Kidney tubule cell (primary cell): ENCODE measurements at places on chromosomes 12 and 14.
A peak's percentile ranks its signal among the peaks of the same experiment; 100 is the strongest.

- DNase-seq, result peak; percentile 6
These were observed 32.5 kb upstream of the LALBA start for GRCh38 chr12:48602192-48602989.

DNA sequence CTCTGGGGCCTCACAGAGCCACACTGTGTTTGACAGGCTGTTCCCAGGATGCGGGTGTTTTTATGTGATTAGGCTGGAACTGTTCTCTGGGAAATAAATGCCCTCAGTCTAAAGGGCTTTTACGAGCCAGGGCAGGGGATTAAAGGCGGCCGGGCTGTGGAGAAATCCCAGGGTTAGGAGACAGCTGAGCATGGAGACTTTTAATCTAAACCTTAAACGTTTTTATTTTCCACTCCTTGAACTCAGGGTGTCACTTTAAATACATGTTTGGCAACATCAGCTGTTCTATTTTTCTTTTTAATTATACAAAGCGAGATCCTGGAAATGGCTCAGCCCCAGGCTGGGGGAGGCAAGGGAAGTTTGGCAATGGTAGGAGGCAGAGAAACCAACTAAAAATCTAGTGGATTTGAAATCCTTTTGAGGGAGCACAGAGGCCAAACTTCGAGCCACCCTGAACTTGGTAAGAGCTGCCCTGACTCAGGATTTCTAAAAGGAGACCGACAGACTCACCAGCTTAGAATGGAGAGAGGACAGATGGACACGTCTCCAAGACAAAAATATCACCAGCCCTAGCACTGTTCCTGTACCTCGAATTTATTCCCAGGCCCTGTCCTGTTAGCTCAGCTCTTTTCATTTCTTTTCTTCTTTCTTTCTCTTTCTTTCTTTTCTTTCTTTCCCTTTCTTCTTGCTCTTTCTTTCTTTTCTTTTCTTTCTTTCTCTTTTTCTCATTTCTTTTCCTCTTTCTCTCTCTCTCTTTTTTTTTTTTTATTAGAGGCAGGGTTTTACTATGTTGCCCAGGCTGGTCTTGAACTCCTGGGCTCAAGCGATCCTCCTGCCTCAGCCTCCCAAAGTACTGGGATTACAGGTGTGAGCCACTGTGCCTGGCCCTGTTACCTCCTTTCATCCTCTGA lies 15.8 kb upstream of the ORAI1 start:
- DNase-seq, result no peak

DNA sequence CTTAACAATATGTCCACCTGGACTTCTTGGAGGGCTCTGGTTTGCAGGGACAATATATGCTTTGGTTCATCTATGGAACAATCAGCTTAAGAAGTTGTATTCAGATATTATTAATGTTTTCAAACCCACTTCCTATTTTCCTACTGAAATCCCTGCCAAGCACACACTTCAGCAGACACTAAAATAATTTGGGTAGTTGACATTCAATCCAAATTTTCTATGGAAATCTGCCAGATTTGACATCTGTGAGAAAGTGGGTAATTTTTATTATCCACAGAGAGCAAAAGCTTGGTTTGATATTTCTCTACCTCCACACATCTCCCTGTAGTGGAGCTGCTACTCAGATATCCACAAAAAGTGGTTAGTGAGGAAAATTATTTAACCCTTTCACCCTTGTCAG lies 378.8 kb upstream of the SOX5 start:
- no peak for DNase-seq

DNA sequence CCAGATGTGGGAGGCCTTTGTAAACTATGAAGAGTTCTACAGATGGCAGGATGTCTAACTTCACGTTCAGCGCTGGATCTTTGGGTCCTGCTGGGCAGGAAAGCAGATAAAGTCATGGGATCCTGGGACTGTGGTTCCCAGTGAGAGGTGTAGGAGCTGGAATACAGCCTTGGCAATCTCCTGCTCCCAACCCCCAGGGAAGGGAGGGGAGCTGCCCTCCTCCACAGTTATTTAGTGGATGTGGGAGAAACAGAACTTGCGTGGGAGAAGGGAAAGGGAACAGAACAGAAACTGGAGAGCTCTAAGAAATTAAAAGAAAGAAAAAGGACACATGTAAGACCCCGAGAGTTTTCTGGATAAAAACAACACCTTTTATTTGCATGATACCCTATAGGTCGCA lies 37.0 kb downstream of the NUAK1 start:
- no peak for DNase-seq

GRCh38 chr12:117447665-117448366 lies 86.4 kb upstream of the NOS1 start:
- no peak for DNase-seq

DNA sequence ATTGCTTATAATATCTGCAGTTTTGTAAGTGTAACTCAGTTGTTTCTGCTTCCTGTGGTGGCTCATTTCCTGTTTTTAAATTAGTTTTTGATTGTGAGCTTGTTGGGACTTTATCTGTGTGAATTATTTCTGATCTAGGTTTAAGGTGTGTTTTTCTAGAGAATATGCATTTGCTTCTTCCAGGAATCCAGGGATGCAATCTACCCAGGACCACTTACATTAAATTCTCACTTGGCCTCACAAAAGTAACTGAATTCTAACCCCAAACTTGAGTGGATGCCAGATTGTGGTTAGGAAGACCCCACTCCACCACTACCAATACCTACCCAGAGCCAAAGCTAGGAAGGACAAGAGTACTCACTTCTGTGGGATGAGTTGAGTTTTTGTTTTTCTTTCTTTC lies 11.9 kb downstream of the STYX start:
- no peak for DNase-seq

- DNase-seq, result no peak
These were observed 536.3 kb downstream of the TMEM121 start for GRCh38 chr14:106062502-106063272.

DNA sequence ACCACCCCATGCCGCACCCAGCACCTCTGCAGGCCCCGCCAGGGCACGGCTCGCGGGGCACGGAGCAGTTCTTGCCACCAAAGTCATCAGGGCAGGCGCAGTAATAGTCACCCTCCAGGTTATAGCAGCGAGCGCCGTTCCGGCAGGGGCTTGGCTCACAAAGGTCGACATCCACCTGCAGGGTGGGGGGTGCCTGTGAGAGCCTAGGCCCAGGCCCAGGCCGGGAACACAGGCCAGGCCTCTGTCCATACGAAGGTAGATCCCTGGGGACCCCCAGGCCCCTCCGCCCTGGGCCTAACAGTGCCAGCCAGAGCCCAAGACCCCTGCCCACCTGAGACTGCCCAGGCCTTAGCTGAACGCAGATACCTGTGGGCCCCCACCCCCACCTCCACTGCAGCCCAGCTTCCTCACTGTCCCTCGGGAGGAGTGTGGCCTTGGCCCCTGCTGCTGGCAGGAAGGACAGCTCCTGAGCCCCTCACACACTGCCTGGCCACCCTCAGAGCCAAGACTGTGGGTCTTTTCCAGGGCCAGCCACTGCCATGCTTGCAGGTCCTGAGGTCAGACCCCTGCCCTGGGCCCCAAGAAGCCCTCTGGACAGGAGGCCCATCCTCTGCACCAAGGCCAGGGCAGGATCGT lies 19.3 kb downstream of the JAG2 start:
- no peak for DNase-seq

DNA sequence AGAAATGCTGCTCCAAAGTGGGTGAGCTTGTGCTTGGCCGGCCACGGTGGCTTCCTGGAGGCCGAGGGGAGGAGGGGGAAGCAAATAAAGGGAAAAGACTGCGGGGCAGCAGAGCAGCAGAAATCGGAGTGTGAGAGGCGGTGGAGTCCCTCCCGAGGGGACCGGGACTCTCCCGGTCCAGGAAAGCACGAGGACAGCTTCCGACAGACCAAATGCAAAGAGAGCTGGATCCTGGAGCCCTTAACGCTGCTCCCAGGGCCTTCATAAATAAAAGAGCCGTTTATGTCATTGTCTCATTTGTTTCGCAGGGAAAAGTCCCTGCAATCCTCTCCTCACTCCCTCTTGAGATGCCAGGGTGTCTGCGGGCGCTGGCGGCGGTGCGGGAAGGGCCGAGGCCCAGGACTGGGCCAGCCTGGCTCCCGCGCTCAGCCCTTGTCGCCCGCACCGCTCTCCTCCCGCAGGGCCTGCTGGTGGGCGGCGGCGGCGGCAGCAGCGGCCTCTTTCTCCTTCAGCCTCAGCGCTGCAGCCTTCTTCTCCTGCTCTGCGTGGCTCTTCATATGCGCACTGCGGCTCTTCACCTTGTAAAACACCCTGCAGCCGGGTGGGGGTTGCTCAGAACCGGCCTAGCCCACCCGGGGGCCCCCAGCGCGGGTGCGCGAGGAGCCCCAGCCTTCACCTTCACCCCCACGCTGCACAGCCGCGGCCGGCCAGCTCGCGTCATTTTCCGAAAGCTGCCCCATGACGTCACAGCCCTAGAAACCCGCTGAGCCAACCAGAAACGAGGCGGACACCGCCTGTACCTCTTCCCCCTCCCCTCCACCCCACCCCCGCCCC lies 4.5 kb upstream of the PNMA1 start:
- DNase-seq, result no peak

DNA sequence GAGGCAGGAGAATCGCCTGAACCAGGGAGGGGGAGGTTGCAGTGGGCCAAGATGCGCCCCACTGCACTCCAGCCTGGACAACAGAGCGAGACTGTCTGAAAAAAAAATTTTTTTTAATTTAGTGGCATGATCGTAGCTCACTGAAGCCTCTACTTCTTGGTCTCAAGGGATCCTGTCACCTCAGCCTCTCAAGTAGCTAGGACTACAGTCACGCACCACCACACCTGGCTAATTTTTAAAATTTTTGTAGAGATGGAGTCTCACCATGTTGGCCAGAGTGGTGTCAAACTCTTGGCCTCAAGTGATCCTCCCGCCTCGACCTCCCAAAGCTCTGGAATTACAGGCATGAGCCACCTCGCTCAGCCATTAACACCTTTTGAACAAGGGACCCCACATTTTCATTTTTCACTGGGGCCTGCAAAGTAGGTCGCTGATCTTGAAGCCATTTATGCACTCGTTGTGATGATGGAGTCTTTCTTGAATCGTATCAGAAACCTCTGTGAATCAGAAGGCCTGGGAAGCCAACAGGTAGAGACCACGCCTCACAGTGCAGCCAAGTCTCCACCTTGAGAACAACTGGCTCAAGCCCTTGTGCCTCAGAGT lies 5.9 kb downstream of the HCAR1 start:
- peak; percentile 41 for DNase-seq

GRCh38 chr12:13196130-13196921 lies at the start of gene EMP1:
EMP1 (plus strand) TSS chr12:13196726; CDS start chr12:13211511, 14,785 bp downstream.
- DNase-seq, result peak; percentile 100

- no peak for DNase-seq
These were observed 26.1 kb downstream of the JDP2 start for GRCh38 chr14:75453817-75454434.

- DNase-seq, result no peak
These were observed 396.7 kb upstream of the OR4E1 start for GRCh38 chr14:22070119-22070982.

DNA sequence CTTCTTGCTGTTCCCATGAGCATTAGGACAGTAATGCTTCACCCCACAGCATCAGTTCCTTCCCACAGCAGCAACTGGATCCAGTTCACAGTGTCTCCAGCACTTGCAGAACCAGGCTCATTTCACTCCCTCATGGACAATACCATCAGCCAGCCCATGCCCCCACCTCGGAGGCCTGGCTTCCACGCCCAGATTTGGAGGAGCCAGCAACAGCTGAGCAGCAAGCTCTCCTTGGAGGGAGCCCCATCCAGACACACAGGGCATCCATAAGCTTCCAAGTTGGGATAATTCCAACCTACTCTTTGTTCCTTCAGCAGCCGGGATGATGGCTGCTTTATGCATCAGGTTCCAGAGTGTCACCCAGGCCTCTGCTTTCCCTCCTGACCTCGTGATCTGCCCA lies 250.0 kb downstream of the GLT1D1 start:
- DNase-seq, result no peak

GRCh38 chr12:94277426-94278000 lies 129.1 kb downstream of the PLXNC1 start:
- no peak for DNase-seq

- DNase-seq, result peak; percentile 78
These were observed 799 bp downstream of the SLC38A6 start for GRCh38 chr14:60981633-60982455.

DNA sequence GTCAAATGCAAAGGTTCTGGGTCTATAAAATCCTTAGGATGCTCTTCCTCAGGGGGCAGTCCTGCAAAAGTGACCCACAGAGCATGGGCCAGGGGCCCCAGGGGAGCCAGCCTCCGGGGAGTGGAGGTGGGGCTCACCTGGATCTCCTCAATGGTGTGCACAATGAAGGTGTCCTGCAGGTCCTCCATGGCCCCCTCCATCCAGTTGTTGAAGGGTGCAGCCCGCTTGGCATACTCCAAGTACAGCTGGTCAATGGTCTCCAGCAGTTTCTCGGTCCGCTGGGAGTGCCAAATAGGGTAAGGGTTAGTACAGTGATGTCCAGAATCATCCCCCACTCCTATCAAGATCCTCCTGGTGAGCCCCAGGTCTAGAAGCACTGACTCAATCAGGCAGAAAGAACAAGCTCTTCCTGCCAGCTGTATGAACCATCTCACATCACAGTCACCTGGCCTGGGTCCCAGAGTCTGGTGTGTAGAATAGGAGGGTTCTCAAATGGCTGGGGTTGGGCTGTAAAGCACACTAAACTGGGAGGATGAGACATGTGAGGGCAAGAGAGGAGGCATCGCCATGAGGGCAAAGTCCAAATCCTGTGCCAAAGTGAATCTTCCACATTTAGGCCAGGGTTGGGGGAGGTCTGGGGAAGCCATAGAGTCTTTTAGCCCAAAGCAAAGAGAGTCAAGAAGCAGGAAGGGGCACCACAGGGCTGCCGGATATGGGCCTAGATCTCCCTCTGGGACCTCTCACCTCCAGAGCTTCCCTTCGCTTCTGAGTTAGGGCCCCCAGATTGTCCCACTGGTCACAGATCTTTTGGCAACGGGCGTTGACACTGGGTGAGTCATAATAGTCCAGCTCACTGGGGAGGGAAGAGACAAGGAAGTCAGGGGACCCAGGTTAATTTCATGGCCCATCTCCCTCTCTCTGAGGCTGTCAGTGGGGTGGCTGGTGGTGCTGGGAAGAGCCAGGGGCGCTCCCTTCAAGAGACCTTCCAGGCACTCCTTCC lies 91.5 kb upstream of the ZFP36L1 start:
- peak; percentile 90 for DNase-seq

GRCh38 chr12:92074889-92075288 lies 70.8 kb downstream of the BTG1 start:
- DNase-seq, result peak; percentile 30

- DNase-seq, result peak; percentile 3
These were observed 28.5 kb upstream of the MYBPC1 start for GRCh38 chr12:101566318-101566717.

- no peak for DNase-seq
These were observed 188.3 kb downstream of the PHETA1 start for GRCh38 chr12:111180426-111181142.

- DNase-seq, result no peak
These were observed 4.4 kb downstream of the ITGA7 start for GRCh38 chr12:55703288-55703687.

- DNase-seq, result no peak
These were observed 81.1 kb upstream of the DIO3 start for GRCh38 chr14:101480022-101480746.

DNA sequence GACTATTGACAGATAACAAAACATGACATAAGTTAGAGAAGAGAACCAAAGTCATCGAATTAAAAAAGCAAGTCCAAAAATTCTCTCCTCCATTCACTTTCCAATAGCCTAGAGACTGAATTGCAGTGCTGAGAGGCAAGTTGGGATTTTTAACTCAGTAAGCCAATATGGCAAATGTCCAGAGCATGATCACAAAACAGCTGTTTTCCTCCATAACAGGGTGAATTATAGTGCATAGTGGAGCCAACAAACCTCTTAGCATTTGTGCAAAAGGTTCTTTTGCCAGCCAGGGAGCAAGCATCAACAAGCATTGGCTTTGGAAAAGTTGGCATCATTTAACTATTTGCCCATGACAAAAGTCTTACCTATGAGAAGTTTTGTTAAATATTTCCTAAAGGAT lies 458.8 kb upstream of the NOVA1 start:
- no peak for DNase-seq
